GM12878 (cell line): ENCODE measurements at places on chromosomes 7 and 10.

GRCh38 chr10:3236644-3237404 is 64.2 kb upstream of the PITRM1 start:
- no peaks in the 10 kb centered on the region for H3K36me3 ChIP-seq
- H3K4me3 ChIP-seq = no peak overlapping the region
- H3K4me1 ChIP-seq = no peaks in the 10 kb centered on the region
- 0 out of 2 replicates have a peak, but pooled peaks cover 3% of the 10 kb centered on the region for H3K27me3 ChIP-seq
- no peak overlapping the region for H3K27ac ChIP-seq

- no peaks in the 10 kb centered on the region; the same call in 1 of the 2 replicates for H3K27me3 ChIP-seq
- H3K4me3 ChIP-seq = no peak overlapping the region
- H3K27ac ChIP-seq = no peak overlapping the region
- H3K36me3 ChIP-seq = no peaks in the 10 kb centered on the region
- DNase-seq = no peak
- peaks cover 9% of the 10 kb centered on the region for H3K4me1 ChIP-seq
Observed at GRCh38 chr10:79028056-79028430, 40.7 kb upstream of the ZMIZ1 start.

- no peak overlapping the region for H3K27ac ChIP-seq
- no peak overlapping the region for H3K4me3 ChIP-seq
- H3K27me3 ChIP-seq = no peaks in the 10 kb centered on the region
- no peaks in the 10 kb centered on the region for H3K4me1 ChIP-seq
Observed at GRCh38 chr7:155594163-155594732, 47.9 kb upstream of the CNPY1 start.

GRCh38 chr7:152893801-152894294 is 134.3 kb downstream of the ACTR3B start:
- no peaks in the 10 kb centered on the region for H3K36me3 ChIP-seq
- no peak overlapping the region for H3K4me3 ChIP-seq
- no peak overlapping the region for H3K27ac ChIP-seq

DNA sequence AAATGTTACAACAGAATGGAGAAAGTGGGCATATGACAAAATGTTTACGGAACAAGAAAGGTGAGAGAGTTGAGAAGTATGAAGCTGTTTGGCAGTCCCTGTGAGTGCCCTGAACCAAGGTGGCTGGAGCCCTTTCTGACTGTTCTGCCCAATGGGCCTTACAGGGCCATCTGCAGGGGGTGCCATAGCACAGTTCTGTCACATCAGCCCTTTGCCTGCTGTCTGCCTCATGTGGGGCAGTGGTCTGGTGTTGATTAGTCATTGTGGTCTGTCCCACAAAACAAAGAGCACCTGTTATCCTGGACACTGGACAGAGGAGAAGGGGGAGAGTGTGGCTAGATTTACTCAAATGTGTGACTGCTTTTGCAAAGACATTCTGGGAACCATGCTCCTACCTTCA is 51.5 kb upstream of the OSBPL3 start:
- no peaks in the 10 kb centered on the region for H3K27me3 ChIP-seq
- peaks cover 19% of the 10 kb centered on the region for H3K4me1 ChIP-seq
- no peak overlapping the region for H3K27ac ChIP-seq
- no peak overlapping the region for H3K4me3 ChIP-seq
- DNase-seq = no peak
- H3K36me3 ChIP-seq = no peaks in the 10 kb centered on the region

DNA sequence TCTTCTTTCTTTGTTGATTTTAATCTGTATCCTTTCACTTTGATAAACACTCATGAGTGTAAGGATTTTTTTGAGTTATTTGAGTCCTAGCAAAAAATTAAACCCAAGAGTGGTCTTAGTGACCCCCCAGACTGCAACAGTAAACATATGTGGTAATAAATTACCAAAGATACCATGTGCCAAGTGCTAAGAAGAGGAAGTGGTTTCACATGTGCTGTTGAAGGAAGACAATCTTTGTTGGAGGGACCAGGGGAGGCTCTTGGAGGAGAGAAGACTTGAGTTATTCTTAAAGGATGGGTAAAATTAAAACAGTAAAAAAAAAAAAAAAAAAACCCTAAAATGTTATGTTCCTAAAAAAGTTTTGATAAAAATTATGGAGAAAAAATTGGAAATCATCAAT is 150.2 kb downstream of the SEC23IP start:
- no peak overlapping the region for H3K27ac ChIP-seq
- H3K36me3 ChIP-seq = no peaks in the 10 kb centered on the region
- no peaks in the 10 kb centered on the region for H3K27me3 ChIP-seq

GRCh38 chr7:154836021-154836448 is 166.9 kb downstream of the PAXIP1 start:
- H3K36me3 ChIP-seq = no peaks in the 10 kb centered on the region
- H3K4me1 ChIP-seq = peaks cover 4% of the 10 kb centered on the region
- no peaks in the 10 kb centered on the region for H3K27me3 ChIP-seq
- no peak for DNase-seq
- no peak overlapping the region for H3K4me3 ChIP-seq

GRCh38 chr7:87499494-87499893 is 24.0 kb upstream of the ABCB4 start:
- no peak for DNase-seq
- no peaks in the 10 kb centered on the region for H3K27me3 ChIP-seq
- no peak overlapping the region for H3K4me3 ChIP-seq
- H3K4me1 ChIP-seq = no peaks in the 10 kb centered on the region

DNA sequence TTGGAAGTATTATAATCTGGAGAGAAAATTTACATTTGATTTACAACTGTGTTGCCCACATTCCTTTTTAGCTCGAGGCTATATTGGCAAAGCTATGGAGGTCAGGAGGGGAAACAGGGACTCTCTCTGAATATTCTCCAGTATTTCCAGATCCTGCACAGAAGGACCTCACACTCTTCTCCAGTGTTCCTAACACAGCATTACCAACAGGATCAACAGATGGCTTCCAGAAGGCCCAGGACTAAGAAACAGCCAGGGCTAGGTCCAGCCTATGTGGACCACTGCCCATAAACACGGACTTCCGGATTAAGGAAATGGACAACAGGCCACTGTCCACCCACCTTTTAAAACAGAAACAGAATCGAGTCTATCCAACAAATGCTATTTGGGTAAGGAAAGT is 65.3 kb downstream of the CHCHD3 start:
- H3K27ac ChIP-seq = no peak overlapping the region
- H3K27me3 ChIP-seq = no peaks in the 10 kb centered on the region
- no peaks in the 10 kb centered on the region for H3K36me3 ChIP-seq
